ENCODE measurements at places on chromosomes 1 and 21. TPM values are rescaled to one million over a fixed set of nuclear protein-coding genes. Genes with fewer than 3 reads are reported as not detected.

Gene WRAP73
- total RNA-seq: 26.2 TPM

Gene PGM1
- 55.1 TPM for total RNA-seq

Gene MAP10
- 4.6 TPM for total RNA-seq

Gene HES4
- total RNA-seq: 43.5 TPM
